MM.1S (cell line): ENCODE measurements at places on chromosomes 4 and X.

- no peak for DNase-seq
These were observed 62.2 kb downstream of the DTHD1 start for GRCh38 chr4:36343501-36344175.

DNA sequence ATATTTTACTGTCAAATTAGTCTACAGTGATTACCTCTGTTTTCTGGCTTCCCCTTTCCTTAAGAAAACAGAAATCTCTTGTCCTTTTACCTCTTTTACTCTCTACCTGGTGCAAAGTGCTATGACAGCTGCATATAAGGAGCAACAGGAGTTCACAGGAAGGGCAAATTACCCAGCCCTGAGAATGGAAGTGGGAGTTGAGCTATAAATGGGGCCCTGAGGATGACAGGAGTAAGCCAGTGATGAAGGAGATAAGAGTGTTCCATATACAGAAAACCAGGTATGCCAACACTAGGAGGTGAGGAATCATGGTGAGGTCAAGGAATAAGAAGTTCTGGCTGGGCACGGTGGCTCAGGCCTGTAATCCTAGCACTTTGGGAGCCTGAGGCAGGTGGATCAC, 4.5 kb upstream of the HSD17B13 start:
- no peak for DNase-seq

DNA sequence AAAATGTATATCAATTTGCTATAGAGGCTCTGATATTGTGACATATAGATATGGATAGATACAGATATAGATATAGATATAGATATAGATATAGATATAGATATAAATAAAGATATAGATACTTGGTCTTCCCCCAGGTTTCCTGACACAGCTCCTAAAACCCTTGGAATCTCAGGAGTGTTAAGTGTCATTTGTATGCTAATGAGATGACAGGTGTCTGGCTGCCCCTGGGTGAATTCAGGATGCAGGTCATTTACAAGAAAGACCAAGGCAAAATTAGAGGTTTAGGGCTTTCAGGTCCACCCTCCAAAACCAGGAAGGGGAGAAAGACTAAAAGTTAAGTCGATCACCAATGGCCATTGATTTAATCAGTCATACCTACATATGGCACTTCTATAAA, 1034.8 kb downstream of the PDHA2 start:
- no peak for DNase-seq

GRCh38 chr4:16111533-16111932, 27.7 kb upstream of the PROM1 start:
- no peak for DNase-seq

DNA sequence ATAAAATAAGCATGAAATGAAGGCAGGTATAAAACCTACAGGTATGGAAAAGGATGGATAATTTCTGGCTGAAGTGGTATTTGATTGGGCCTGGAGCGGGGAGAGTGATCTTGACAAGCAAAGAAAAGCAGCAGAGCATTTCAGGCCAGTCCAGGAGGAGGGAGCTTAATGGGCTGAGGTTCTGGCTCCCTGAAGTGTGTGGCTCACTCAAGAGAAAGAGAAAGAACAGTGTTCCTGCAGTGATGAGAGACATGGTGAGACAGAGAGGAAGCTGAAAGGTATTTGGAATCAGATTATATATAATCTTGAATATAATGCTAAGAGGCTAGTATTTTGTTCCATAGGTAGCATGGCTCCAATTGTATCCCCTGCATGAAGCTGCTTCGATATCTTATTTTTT, 153.5 kb downstream of the MGST2 start:
- DNase-seq, result no peak

DNA sequence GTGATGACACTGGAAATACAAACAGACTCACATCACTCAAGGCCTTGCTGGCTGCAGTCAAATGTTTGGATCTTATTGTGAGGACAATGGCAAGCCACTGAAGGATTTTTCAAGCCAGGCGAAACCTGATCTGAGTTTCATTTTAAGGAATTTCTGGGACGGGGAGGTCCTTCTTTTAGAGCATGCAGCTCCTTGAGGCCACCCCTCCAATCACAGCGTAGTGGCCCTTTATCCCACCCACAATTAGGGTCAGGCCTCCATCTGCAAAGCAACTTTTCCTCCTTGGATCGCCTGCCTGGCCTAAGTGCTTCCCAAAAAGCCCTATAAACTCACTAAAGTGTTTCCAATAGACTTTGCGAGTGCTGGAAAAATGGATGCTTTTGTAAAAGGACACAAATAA, 115.5 kb downstream of the EFHC2 start:
- no peak for DNase-seq

GRCh38 chr4:148618856-148619255, 176.6 kb upstream of the NR3C2 start:
- DNase-seq, result no peak

DNA sequence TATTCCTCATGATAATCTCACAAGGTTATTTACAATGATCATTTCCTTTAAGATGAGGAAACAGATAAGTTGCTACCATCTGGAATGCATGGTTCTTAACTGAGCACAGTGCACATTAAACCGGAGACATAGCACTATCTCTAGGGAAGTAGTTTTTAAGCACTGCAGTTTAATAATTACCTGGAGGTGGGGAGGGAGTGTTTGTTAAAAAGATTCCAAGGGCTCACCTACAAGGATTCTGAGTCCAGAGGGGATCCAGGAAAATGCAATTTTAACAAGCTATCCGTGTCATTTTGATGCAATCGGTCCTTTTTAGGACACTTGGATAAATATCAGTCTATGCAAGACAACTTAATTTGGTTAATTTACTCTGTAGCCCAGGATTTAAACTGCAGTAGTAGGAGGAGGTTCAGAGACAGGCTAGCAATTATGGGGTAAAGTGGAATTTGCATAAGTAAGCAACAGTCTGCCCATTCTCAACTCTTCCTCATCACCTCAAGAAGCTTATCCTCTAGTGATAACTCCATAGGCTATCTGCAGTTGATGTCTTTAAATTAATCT, 2.8 kb upstream of the PDLIM5 start:
- no peak for DNase-seq

DNA sequence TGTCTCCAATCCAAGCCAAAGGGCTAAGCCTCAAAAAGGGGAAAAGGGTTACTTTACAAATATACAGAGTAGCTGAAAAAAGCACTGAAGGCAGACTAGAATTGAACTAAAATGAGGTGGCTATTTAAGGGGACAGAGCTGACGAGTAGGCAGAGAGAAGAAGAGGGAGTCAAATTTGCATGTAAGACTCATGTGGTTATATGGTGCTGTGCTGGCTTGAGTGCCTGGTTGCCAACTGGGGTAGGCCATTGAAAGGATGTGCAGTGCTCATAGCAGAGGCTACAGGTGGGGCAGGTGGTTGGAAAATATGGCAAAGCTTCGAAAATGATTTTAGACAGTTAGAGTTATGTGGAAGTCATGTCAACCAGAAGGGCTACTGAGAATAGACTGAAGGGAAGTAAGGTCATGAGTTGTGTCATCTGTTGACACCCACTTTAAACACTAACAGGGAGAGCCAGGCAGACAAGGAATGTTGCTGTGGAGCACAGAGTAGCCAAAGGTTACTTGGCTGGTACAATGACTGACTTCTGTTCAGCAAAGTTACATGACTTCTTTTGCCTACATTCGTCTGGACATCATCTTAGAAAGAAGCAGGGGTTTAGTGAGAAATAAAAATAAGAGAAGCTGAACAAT, 1210.4 kb downstream of the ADGRL3 start:
- no peak for DNase-seq
